Fibroblast of upper back skin (primary cell): ENCODE measurements at places on chromosomes 3 and 15.
A peak's percentile ranks its signal among the peaks of the same experiment; 100 is the strongest.

- no peak for DNase-seq
These were observed 655 bp upstream of the TSPAN3 start for GRCh38 chr15:77071305-77072223.

DNA sequence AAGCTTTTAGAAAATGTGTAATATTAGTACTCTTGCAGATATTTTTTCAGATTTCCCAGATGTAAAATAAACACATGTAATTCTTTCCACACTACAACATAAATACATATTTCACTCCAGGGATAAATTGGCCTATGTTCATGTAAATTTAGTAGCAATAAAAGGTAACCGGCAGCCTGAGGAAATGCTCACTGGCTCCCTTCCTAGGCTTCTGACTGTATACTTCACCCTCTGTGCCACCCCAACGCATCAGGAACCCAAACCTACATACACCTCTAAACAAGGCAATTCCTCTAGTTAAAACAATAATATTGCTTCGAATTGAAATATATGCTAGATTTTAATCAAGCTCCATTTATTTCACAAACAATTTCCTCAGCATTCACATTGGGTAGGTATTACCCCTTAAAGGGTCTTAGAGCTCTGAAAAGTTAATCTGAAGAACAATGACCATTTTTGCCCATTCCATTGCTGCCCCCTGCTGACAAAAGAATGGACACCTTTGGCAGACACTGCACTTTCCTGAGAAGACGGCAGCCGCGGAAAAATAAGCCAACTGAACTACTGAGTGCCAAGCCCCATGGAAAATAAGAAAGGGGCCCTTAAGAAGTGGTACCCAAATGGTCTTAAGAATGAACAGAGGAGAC, 212.5 kb downstream of the OSBPL10 start:
- peak; percentile 62 for DNase-seq

- peak; percentile 24 for DNase-seq
These were observed 44.5 kb upstream of the PDZRN3 start for GRCh38 chr3:73669260-73669659.

GRCh38 chr3:135084976-135085375, 289.9 kb downstream of the EPHB1 start:
- no peak for DNase-seq

- no peak for DNase-seq
These were observed 6.1 kb downstream of the ZIC1 start for GRCh38 chr3:147415286-147415685.

GRCh38 chr15:27589260-27589659, 509.9 kb downstream of the OCA2 start:
- peak; percentile 7 for DNase-seq

DNA sequence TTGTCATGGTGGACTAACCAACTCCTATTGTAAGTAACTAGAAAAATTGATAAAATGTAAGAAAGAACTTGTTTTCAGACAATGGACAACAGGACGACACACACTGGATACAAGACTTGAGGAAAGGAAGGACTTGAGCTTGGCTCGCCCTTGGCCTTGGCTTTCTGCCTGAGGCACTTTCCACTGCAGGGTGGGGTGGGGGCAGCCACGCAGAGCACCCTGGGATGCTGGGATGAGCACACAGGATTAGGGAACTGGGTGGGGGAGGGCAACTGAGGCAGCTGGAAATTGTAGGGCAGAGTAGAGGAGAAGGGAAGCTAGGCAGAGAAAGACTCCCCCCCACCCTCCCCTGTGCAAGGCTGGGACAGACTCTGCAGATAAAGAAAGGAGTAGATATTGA, 25.5 kb upstream of the HHATL start:
- no peak for DNase-seq

- DNase-seq, result no peak
These were observed 64.8 kb downstream of the ZBTB20 start for GRCh38 chr3:115082260-115082659.

- DNase-seq, result peak; percentile 74
These were observed 23.5 kb downstream of the DNAH1 start for GRCh38 chr3:52339612-52340011.

DNA sequence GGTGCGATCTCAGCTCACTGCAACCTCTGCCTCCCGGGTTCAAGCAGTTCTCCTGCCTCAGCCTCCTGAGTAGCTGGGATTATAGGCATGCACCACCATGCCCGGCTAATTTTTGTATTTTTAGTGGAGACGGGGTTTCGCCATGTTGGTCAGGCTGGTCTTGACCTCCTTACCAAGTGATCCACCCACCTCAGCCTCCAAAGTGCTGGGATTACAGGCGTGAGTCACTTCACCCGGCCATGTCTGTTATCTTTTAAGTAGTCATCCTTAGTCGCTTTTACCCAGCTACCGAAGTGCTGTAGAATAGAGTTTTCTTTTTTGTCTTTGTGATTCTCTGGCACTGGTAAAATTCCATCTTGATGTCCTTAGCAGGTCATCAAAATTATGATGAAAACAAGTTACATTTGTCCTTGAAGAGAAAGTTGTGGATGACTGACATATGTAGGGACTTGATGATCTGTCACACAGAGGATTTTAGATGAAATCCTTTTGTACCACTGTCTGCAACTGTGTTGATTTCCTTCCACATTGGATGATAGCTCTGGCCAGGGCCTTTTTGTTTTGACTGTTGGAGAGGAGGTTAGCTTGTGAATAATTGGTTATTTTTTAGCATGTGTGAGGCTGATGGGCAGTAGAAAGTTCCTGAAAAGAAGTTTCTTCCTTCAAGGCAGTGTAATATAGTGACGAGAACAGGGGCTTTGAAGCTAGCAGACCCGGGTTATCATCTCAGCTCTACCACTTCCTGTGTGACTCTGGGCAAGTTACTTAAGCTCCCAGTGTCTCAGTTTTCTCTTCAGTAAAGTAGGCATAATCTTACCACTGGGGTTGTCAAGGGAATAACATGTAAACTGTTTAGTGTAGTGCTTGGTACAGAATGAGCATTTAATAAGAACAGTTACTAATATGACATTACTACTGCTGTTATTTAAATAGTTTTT, 18.8 kb downstream of the ATG7 start:
- peak; percentile 41 for DNase-seq

- no peak for DNase-seq
These were observed 40.2 kb downstream of the ZNF148 start for GRCh38 chr3:125334675-125335560.

DNA sequence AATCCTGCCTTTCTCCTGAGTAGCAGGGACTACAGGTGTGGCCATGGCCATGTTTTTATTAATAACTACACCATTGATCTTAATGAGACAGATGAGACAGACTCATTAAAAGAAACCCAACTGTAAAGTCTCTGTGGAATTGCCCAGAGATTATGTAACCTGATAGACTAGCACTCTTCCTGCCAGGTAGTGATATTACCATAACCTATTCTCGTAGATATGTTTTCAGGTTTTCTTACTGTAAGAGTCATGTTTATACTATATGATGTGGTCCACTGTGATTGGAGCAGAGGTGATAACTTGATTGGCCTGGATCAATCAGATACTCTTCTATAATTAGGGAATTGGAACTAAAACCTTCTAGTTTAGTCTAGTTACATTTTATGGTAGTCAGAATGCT, 93.7 kb downstream of the NFKBIZ start:
- no peak for DNase-seq

- DNase-seq, result no peak
These were observed 2.3 kb downstream of the GRIP2 start for GRCh38 chr3:14537590-14538450.

DNA sequence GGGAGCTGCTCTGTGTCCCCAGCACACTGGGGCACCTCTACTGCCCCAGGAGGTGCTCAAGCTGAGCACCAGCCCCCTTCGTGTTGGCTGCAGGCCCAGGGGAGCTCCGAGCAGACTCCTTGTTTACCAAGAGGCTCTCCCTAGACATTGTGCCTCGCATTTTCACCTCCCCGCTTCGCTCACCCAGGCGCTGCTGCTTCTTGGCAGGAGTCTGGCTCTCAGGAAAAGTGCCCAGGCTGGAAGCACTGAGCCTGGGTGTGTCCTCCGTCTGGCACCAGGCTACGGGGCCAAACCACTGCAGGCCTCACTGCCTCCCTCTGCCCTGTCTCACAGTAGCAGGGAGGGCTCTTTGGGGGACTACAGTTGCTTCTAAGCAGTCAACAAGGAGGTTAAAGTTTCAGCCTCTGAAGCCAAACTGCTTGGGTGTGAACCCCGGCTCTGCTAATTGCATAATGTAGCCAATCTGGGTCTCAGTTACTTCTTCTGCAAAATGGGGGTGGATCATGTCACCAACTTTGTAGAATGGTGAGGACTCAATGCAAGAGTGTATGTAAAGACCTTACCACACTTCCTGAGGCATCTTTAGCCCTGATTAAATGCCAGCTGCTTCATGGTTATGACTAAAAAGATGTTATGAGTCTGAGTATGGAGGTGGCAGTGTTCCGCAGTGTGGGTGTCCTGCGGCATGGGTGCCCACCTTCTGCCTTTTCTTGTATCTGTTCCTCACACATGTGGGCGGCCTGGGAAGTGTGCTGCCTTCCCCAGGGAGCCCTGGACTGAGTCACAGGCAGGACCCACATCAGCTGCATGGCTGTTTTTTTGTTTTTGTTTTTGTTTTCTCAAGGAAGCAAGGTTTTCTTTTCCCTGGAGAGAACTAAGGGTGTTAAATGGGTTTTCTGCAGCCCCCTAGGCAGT, 88.9 kb downstream of the CLSTN2 start:
- DNase-seq, result no peak

- DNase-seq, result no peak
These were observed 154.5 kb upstream of the SUCLG2 start for GRCh38 chr3:67808906-67809305.

GRCh38 chr3:132239587-132239986, 77.6 kb upstream of the ACP3 start:
- DNase-seq, result no peak

DNA sequence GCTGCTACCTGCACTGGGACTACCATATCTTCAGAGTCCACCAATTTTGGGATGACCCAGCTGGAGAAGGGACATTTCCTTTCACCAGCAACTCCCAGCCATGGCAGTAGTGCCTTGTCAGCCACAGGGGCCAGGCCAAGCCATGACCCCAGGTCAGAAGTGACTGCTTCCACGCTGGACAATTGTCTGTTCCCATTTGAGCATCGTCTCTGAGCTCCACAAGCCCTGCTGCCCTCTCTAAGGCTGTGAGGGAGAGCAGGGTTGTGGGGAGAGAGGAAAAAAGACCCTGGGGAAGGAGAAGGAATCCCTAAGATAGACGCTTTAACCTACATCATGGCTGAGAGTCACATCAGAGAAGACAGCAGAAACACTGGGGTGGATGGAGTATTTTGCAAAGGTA, 7.4 kb upstream of the RARRES1 start:
- no peak for DNase-seq

DNA sequence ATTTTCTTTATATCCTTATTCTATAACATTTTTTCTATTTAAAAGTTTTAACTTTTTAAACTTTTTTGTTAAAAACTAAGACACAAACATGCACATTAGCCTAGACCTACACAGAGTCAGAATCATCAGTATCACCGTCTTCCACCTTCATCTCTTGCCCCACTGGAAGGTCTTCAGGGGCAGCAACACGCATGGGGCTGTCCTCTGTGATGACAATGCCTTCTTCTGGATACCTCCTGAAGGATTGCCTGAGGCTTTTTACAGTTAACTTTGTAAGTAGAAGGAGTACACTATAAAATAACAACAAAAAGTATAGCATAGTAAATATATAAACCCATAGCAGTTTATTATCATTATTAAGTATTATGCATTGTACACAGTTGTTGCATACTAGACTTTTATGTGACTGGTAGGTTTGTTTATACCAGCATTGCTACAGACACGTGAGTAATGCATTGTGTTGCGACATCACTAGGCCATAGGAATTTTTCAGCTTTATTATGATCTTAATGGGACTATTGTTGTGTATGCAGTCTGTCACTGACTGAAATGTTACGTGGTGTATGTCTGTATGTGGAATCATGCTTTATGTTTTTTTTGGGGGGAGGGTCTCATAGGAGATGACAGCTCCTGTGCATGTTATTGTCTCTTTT, 18.2 kb downstream of the ATP1B3 start:
- peak; percentile 79 for DNase-seq

GRCh38 chr15:60700437-60700836, 221.5 kb upstream of the ICE2 start:
- DNase-seq, result no peak

GRCh38 chr15:60070838-60071493, 66.9 kb downstream of the FOXB1 start:
- DNase-seq, result peak; percentile 90

GRCh38 chr3:143167969-143168854, 48.6 kb downstream of the CHST2 start:
- DNase-seq, result peak; percentile 61

DNA sequence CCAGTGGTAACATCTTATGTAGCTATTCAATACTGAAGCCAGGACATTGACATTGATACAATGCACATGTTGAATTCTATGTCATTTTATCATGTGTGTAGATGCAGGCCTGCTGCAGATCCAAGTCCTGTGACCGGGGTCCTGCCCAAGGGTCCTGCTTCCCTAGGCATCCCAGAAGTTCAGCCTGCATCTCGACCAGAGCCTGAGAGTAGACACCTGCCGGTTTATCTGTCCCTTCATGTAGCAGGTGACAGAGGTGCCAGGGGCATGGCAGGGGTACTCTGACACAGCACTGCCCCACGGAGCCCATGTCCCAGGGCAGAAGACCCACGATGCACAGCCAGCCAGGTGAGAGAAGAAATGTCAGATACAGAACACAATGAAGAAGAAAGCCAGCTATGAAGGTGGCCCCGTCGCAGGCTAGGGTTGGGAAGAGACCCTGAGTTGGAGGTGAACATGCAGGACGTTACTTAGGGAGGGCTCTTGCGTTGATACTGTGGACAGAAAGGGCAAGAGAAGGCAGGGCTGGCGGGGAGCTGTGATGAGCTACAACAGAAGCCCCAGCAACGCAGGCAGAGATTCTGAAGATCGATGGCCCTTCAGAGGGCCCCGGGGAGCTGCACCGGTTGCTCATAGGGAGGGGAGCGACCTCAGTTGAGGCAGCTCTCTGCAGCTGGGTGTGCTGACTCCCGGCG, 51.0 kb downstream of the TPRA1 start:
- DNase-seq, result no peak

DNA sequence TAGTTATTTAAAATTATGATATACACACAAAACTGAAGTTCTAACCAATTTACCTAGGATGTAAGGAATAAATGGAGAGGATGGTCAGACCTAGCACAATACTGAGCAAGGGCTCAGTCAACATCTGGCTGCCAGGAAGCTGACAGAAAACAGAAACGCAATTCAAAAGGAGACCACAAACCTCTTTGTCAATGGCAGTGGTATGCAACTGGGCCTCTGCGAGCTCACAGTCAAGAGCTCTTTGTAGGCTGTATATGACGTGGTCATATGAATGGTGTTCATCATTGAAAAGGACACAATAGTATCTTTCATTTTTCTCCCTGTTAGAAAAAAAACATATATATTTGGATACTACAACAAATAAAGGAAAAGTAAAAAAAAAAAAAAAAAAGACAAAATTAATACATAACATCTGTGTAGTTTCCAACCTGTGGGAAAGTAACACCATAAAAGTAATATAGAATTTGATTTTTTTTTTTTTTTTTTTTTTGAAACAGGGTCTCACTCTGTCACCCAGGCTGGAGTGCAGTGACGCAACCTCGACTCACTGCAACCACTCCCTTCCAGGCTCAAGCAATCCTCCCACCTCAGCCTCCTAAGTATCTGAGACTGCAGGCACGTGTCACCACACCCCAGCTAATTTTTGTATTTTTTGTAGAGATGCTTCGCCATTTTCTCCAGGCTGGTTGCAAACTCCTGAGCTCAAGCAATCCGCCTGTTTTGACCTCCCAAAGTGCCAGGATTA, 37.9 kb downstream of the UBR1 start:
- DNase-seq, result peak; percentile 67

GRCh38 chr3:48546203-48546829, 10.3 kb downstream of the PFKFB4 start:
- no peak for DNase-seq
